ENCODE measurements at places on chromosomes 1 and 21.

GRCh38 chr1:200979574-200980451 is 43.7 kb downstream of the KIF21B start:
- DNase-seq = no peak

DNA sequence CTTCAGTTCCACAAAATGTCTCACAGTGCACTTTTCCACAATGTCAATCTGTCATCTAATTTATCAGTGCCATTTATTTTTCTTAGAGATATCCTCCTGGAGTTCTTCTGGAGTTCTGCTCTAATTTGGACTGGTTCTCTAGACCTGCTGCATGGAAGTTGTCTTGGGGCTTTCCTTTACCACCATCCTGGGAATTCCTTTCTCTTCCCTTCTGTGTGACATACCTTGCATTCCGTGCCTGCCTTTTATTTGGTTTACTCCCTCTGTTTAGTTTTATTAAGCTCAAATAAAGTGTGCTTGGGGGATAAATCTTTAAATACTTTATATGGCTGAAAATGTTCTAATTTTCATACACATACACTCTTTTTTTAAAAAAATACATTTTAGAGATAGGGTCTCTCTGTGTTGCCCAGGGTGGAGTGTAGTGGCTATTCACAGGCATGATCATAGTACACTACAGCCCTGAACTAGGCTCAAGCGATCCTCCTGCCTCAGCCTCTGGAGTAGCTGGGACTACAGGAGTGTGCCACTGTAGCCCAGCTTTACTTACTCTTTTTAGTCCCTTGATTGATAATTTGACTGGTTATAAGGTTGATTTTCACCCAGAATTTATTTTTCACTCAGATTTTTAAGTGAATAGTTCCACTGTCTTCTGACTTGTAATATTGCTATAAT is 14.4 kb downstream of the MTF2 start:
- DNase-seq = peak; percentile 26

DNA sequence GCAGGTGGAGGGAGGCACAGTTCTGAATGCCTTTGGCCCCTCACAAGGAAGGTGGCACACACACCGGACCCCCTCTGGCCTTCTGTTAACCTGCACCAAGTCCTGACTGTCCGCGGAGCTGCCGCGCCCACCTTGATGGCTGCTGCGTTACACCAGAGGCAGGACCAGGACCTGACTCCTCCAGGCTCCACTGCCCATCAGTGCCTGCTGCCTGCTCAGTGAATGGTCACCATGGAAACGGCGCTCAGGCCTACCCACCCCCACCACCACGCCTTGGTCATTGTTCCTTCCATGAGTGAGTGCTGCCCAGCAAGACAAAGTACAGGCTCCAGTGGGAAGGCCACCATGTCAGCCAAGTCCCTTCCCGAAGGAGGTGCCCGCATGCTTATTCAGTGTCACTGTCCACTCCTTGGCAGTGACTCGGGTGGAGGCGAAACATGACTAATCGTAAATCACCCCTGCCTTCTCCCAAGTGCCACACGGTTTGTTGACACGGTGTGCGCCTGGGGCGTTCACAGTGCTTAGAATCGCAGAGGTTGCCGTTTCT is 57.3 kb downstream of the SLC37A1 start:
- no peak for DNase-seq

GRCh38 chr1:233780049-233780448 is 124.4 kb upstream of the SLC35F3 start:
- DNase-seq = no peak

DNA sequence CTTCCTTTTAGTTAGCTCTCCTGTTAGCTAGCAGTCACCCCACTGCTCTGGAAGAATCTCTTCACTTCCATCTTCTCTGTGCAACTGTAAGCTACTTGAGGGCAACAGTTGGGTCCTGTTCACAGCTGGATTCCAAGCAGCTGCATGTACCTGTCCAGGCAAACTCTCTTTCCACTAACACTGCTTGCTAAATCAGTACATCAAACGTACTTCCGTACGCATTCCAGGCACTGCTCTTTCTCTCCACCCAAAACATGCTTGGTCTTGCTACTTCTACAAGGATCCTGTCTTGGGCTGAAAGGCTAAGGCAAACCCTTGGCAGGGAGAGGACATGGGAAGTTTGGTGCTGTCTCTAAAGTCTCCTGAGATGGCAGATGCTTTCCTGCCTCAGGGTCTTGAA is 139.2 kb upstream of the CACNA1E start:
- DNase-seq = no peak

DNA sequence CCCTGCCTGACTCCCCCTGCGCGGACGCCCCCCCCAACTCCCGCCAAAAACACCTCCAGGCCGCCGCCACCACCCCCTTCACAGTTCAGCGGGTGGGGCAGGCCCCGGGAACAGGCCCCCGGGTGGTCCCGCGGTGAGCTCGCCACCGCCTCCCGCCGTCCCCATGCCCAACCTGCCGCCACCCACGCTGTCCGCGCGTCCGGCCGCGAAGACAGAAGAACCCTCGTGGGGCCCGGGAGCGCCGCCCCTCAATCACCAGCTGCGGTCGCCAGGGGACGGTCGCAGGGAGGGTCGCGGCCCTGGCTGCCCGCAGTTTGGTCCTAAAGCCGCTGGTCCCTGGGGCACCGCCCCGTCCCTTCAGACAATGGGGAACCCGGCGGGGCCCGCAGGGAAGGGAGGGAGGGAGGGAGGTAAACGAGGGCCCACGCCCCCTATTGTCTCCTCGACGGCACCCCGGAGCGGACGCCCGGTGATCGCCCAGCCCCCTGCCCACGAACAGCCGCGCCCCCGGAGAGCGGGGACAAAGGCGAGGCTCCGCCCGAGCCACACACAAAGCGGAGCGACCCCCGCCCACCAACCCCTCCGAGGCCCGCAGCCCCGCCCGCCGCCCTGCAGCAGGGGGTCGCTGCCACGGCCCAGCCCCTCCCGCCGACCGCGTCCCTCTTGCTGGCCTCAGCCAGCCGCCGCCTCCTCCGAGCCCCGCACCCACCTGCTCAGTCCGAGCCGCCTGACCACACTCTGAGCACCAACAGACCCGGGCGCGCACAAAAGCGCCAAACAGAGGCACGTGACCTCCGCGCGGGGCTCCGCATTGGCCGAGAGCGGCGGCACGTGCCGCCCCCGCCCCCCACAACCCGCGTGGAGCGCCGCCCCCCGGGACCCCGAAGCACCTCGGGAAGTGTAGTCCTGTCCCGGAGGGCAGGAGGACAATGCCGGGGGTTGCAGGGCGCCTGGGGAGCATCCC is at the start of gene STMN1:
STMN1 (minus strand) TSS at position 740 of the 964 bp plus-strand sequence. CDS start 1,743 bp downstream, outside the sequence.
- peak; percentile 82 for DNase-seq

GRCh38 chr21:38679534-38679933 is 126.2 kb upstream of the ETS2 start:
- peak; percentile 69 for DNase-seq

GRCh38 chr21:46181953-46182547 is 2.2 kb downstream of the SPATC1L start:
- no peak for DNase-seq

DNA sequence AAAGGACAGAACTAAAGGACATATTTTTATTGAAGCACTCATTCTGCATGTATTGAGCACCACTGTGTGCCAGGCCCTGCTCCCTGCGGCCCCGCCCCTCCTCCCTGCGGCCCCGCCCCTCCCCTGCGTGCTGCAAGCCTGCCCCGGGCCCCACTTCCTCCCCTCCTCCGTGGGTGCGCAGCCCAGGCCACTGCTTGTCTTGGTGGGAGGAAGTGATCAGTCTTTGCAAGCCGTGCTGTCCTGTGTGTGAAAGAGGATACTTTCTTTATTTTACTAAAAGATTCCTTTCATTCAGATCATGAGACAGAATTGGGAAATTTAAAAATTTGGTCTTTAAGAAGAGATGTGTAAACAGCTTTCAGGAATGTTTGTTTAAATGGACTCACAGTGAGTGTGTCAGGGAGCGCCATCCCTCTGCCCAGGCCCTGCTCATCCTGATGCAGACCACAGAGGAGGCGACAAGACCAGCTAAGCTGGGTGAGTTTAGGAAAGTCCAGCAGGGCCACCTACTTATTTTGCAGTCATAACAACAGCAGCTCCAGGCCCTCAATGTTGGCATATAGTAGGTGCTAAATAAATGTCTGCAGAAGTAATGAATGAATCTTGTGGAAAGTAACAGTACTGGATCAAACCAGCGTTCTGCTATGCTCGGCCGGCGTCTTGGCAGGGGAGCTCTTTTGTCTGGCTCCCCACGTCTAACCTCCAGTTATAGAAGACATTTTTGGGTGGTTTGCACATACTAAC is 88.3 kb upstream of the SELENON start:
- no peak for DNase-seq

DNA sequence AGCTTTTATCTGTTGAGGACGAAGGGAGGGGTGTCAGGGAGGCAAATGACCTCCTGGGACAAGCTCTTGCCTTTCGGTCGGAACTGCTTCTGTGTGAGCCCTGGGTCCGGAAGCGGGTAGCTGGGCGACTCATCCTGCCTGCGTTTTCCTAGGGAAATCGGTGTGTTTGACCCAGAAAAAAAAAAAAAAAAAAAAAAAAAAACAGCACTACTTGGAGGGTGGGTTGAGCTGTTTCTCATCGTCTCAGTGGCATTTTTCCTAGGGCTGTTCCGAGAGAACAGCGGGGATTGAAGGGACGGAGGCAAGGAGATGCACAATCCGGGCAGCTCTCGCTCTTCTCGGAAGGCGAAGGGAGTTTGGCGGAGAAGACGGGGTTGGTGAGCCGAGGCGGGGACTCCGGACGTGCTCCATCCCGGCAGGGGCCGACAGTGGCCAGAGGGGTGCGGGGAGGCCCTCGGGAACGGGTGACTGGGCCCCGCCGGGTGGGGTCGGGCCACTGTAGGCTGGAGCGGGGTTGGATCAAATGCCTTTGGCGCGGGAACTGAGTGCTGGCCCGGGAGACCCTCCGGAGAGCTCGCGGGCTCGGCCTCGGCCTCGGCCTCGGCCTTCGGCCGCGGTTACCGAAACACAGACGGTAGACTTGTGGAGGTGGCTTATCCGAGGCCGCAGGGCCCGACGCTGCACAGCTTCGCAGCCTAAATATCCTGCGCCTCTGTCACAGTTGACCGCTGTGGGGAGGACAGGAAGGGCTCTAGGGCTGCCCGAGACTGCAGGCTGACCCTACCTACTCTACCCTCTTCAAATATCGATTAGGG is 2.4 kb upstream of the BARHL2 start:
- no peak for DNase-seq

DNA sequence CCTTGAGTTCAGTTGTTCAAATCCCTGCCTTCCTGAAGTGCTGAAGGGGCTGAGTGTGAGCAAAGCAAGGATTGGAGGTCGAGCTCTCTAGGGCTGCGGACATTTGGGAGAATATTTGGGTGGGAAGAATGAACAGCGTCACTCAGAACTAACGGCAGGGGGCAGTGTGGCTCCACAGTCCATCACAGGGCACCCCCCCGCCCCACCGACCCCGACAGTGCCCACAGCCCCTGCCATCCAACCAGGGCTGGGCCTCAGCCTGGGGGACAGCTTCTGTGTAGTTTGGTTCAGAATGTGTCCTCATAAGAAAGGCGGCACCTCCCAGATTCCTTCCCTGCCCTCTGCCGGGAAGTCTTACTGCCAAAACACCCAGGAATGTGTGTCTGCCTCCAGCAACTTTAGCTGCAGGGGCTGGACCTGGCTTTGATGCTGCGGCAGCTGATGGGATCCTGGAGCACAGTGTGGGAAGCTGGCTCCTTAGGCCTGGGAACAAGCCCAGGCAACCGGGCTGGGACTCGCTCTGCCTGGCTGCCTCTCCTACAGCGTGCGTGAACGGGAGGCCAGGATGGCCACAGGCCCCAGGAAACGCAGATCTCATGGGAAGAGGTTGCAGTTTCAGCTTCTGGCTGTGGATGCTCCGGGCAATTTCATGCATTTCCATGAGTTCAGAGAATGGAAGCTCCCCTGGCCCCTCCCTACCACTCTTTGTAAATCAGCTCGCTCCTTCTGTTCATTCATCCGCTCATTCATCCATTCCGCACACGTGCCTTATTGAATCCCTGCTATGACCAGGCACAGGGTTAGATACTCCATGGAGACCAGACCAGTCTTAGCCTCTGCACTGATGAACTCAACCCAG is 104.9 kb upstream of the TMPRSS2 start:
- peak; percentile 100 for DNase-seq

DNA sequence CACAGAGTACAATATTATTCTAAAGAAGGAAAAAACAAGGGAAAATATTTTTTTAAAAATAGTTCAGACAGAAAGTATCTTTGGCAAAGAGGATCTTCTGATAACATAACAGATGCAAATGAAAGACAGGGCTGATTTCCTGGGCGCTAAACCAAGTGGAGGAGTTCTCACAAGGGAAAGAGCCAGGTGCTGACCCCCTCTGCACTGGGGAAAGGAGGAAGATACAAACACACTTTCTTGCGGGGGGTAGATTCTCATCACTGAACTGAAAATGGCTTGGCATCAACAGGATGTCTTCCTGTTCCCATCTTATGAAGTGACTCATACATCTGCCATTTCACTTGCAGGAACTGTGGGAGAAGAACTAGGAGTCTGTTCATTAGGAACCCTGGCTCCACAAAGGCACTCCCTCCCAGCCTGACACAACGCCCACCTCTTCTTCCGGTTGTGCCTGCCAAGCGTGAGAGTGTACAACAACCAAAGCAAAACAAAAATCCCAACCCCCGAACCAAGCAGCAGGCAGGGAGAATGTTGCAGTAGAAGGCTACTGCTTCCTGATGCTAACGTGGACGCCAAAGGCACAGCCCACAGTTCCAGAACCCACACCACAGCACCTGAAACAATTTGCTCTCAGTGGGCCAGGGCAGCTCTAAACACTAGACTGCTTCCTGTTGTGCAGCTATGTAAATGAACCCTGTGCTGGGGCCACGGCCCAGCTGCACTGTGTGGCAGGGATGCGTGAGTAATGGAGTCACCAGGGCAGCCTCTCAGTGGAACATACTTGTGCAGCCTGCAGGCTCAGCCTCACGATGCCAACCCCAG is 51.0 kb downstream of the GADD45A start:
- DNase-seq = peak; percentile 96

DNA sequence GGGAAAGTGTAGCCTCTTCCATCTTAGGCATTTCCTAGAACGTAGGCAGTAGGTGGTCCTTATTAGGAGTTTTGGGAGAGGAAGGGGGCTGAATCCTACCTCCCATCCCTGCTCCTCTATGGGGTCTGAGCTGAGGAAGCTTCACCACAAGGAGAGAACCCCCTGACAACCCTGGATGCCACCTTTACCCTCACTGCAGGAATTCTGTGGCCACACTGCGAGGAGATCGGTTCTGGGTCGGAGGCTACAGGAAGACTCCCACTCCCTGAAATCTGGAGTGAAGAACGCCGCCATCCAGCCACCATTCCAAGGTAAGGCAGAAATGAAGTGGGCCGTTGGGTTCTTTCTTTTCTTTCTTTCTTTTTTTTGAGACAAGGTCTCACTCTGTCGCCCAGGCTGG is 1.5 kb downstream of the MX1 start:
- no peak for DNase-seq

DNA sequence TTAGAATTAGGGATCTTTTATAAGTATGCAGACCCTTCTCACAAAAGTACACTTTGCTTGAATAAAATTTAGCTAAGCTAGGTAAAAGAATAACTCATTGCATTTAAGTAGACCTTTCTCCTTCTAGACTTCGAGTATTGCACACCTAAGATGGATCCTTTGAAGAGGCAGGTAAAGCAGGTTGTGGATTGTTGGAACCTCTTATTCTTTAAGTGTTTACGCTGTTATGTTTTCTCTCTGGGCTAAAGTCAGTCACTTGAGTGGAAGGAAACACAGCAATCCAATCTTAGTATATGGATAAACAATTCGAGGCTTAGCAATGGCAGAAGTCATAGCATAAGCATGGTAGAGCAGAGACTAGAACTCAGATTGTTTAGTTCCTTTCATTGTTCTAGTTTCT is 11.4 kb downstream of the MAGI3 start:
- no peak for DNase-seq
